ENCODE measurements at places on chromosomes 12 and 14.

DNA sequence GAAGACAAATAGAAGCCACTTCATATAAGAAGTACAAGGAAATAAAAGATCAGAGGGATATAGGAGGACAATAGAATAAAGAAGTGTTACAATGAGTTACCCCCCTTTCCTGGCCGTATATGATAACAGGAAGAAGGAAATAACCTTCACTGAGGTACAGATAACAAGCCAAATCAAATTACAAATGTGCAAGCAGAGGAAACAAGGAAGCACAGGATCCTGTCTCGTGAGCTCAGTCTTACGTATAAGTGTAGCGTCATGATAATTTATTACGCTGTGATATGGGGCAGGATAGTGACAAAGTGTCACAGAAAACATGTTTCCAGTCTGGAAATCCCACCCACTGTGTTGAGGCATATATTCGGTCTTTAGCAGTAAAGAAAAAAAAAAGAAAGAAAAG, 26.5 kb downstream of the CRACR2A start:
- DNase-seq: no peak

GRCh38 chr12:24864796-24865125, 84.1 kb downstream of the BCAT1 start:
- no peak for DNase-seq

GRCh38 chr12:9799961-9800360, 27.3 kb upstream of the KLRF1 start:
- no peak for DNase-seq

DNA sequence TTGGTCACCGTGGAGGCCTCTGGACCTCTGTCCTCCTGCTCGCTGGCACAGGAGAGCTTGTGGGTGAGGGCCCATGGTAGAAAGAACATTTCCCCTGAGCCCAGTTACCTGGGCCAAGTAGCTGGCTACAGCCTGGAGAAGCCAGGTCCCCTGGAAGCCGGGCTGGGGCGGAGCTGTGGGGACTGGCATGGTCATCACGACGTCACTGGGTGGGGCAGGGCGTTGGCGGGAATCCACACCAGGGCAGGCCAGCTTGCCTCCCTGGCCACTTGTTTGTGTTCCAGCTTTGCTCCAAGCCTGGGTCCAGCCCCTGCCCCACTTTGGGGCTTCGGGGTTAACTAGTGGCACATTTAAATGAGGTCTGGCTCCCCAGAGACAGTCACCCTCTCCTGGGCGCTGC, 35.0 kb upstream of the SLC24A4 start:
- DNase-seq: no peak

DNA sequence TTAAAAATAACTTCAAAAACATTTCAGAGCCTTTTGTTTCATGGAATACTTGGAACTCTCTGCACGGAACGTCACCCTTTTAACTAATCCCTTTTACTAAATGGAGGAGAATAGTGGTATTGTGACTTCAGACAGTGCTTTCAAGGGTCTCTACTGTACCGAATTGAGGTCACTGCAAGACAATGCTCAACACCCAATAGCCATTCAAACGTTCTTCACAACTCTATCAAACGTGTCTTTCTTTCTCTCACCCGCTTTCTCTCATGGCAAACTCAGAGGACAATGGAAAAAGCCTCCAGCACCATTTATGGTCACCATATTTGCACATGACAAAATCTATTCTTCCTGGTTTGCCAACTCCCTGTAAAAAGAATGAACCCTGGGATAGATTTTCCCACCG, 132.1 kb upstream of the SOX5 start:
- no peak for DNase-seq

DNA sequence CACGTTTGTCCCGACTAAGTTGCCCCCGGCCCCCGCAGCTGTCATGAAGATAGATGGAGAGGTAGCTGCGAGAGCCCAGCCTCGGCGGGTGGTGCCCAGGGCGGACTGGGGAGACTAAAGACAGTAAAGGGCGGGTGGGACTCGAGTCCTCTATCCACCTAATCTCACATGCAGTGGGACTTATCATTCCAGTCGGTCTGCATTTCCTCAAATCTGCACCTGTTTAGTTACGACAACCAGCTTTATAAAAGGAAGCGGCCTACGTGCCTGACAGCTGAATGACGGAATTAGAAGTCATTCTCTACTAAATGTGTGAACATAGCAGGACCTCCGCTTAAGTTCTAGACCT, 109.8 kb upstream of the EGLN3 start:
- DNase-seq: no peak

DNA sequence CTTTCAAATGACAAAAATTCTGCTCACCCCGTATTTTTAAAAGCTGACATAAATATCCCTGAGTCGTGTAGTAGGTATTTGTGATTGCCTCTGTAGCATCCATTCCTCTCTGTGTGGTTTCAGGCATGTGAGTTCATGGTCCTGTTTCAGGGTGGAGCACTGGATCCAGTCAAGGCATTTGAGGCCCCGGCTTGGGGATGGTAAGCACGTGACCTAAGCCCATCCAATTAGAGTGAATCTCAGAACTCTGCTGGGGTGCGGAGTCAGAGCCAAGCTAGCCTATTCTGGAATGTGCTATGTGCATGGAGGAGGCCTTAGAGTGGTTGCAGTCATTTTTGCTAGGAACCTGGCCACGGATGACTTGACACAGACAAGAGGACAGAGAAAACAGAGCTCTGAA, 4.3 kb upstream of the CSRP2 start:
- no peak for DNase-seq

DNA sequence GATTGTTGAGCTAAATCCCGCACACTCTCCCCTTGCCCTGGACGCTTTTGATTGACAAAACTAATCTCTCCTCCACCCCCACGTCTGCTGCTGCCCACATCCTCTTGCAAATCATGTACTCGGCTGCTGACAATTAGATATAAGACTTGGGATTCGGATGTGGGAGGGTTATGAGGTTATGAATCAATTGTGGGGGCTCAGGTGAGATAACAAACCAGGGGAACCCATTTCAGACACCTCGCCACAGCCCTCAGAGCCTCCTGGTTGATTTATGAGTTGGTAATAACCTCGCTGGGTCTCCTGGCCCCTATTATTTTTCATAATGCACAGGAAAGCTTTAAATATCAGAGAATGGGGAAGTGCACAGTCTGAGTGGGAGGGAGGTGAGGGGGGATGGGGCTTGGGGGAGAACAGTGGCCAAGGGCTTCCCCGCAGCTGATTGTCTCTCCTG, 449.9 kb downstream of the DPF3 start:
- DNase-seq: no peak

DNA sequence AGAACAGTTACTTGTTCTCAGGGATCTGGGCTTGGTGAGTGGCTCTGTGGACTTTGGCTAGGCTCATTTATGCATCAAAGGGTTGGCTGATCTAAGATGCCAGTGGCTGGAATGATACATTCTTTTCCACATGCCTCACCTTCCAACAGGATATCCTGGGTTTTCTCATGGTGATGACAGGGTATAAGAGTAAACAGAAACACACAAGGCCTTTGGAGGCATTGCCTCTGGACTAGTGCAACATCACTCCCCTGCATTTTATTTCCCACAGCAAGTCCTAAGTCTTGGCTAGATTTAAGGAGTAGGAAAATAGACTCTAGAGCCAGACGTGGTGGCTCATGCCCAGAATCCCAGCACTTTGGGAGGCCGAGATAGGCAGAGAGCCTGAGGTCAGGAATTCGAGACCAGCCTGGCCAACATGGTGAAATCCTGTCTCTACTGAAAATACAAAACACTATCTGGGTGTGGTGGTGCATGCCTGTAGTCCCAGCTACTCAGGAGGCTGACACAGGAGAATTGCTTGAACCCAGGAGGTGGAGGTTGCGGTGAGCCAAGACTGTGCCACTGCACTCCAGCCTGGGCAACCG, 47.9 kb downstream of the RPH3A start:
- DNase-seq: no peak

GRCh38 chr12:11580125-11580751, 69.2 kb upstream of the ETV6 start:
- DNase-seq: no peak
